Midbrain (tissue), 1 donor: ENCODE measurements at places on chromosomes 13 and 19.

GRCh38 chr19:3161453-3161852 lies 17.1 kb upstream of the S1PR4 start:
- no peak for DNase-seq

- DNase-seq, result no peak
These were observed 44.7 kb downstream of the DHRS12 start for GRCh38 chr13:51759240-51759639.

DNA sequence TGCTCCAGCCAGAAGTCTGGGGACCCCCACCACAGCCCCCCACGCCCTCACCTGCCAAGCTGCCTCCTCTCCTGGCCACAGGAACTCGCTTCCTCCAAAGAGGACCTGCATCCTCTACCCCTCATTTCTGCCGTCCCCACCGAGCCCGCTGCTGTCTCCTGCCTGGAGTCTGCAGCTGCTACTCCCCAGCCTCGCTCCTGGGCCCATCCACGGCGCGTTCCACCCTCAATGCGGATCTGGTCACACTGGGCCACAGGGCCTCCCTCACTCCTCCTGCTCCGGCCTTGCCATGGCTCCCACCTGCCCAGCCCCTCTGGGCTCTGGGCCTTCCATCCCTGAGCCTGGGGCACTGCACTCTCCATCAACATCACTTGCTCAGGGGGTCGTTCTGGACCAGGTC lies 4.3 kb downstream of the BTBD2 start:
- no peak for DNase-seq

DNA sequence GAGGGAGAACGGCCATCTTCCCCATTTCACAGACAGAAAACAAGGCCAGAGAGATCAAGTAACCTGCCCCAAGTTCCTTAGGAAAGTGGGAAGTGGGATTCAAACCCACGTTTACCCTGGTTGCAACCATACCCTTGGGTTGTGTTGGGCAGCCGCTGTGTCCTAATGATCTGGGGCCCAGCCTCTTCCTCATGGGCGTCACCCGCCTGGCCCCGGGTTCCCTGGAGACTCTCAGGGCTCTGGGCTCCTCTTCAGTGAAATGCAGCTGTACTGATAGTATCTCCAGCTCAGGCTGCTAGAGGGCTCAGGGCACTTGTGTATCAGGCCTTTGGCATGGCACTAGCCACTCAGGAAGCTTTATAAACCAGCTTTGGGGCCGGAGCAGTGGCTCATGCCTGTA lies 9.8 kb downstream of the TMED1 start:
- no peak for DNase-seq

DNA sequence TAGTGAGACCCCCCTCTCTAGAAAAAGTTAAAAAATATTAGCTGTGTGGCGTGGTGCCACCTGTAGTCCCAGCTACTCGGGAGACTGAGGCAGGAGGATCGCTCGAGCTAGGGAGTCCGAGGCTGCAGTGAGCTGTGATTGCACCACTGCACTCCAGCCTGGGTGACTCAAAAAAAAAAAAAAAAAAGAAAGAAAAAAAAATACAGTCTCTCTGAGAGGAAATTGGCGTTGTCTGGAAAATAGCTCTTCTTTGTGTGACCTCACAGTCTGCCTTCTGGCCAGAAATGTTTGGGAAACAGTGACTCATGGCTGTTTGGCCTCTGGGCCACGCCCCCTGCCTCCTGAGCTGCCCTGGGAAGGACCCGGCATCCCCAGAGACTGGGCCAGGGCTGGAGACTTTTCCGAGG lies 10.7 kb downstream of the MARCHF2 start:
- peak; percentile 18 for DNase-seq

GRCh38 chr19:14150041-14150769 lies 13.8 kb upstream of the ASF1B start:
- DNase-seq, result no peak

DNA sequence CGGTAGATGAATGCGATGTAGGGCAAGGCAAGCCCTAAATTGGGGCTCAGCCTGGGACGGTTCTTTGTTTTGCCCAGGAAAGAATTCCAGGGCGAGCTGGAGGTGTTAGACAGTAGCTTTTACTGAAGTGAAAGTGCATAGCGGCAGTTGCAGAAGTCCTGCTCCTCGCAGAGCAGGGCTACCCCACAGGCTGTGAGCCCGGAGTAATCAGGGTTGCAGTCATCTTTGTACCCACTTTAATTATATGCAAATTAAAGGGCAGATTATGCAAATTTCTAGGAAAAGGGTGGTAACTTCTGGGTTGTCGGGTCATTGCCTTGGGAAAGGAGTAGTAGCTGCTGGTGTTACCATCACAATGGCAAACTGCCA lies 30.5 kb downstream of the VAV1 start:
- DNase-seq, result no peak

- no peak for DNase-seq
These were observed 263.9 kb upstream of the NBEA start for GRCh38 chr13:34678154-34678553.

- DNase-seq, result no peak
These were observed 5.4 kb upstream of the PLAUR start for GRCh38 chr19:43675269-43675879.

- DNase-seq, result peak; percentile 30
These were observed 19.2 kb upstream of the UQCR11 start for GRCh38 chr19:1624458-1624857.

DNA sequence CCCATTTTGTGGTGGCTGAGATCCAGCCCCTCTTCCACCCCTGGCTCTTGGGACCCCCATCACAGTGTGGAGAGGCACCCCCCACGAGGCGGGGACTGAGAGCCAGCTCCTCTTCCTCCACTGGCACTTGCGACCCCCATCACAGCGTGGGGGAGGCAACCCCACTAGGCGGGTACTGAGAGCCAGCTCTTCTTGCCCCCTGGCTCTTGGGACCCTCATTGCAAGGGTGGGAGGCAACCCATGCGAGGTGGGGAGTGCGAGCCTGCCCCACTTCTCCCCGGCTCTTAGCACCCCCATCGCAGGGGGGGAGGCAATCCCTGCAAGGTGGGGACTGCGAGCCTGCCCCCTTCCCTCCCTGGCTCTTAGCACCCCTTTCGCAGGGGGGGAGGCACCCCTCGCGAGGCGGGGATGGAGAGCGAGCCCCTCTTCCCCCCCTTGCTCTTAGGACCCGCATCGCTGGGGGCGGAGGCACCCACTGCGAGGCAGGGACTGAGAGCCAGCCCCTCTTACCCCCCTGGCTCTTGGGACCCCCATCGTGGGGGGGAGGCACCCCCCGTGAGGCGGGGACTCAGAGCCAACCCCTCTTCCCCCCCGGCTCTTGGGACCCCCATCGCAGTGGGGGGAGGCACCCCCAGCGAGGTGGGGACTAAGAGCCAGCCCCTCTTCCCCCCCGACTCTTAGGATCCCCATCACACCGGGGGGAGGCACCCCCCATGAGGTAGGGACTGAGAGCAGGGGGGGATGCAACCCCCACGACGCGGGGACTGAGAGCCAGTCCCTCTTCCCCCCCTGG lies 364.6 kb upstream of the SPRY2 start:
- DNase-seq, result no peak

DNA sequence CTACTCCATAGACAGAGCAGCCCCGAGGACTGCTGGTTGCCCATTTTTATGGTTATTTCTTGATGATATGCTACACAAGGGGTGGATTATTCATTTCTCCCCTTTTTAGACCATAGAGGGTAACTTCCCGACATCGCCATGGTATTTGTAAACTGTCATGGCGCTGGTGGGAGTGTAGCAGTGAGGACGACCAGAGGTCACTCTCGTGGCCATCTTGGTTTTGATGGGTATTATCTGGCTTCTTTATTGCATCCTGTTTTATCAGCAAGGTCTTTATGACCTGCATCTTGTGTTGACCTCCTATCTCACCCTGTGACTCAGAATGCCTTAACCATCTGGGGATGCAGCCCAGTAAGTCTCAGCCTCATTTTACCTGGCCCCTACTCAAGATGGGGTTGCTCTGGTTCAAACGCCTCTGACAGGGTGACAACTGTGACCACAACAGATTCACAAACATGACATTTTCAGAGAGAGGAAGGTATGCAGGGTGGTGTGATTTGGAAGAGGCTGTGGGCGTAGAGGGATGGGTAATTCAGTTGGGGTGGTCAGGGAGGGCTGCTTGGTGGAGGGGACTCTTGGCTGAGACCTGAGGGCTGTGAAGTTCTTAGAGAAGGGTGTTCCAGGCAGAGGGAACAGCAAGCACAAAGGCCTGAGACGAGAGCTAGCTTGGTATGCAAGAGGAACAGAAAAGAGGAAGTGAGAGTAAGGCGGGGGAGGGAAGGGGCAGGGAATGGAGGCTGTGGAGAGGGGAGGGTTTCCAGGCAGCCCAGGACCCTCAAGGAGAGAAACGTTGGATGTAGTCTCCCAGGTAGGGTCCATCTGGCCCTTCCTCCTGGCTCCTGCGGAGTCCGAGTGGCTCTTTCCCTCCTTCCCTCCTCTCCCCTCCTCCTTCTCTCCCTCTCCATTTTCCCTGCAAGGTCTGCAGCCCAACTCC lies 23.5 kb downstream of the FAM187B start:
- DNase-seq, result no peak

DNA sequence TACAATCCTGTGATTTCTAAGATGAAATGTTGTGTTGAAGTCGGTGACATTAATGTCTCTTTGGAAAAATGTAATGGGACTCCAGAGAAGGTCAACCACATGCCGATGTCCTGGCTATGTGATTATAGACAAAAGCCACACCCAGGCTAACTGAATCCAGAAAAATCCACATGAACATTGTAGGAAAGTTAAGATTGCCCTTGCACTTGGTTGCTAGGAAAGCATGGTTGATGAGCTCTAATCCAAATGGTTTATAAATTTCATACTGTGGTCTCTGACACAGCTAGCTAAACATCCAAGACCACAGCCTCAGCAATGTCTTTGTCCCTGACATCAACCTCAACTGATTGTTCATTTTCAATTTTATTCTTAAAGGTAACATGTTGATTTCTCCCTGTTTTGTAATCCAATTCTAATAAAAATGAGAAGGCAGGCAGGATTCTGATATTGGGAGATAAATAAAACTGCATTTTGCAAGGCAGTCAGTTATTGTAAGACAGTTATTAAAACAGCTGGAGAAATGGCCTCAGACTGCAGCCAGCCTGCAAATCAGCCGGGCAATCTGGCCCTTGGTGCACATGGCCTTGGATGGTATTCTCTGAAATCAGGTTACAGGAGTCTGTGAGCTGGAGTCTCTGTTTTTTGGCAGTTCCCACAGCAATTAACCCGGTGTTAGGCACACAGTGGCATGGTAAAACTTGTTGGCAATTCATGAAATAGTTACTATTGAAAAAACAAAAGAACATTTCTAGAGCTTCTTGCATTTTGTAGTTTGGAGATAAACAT lies 93.9 kb downstream of the STARD13 start:
- DNase-seq, result no peak

DNA sequence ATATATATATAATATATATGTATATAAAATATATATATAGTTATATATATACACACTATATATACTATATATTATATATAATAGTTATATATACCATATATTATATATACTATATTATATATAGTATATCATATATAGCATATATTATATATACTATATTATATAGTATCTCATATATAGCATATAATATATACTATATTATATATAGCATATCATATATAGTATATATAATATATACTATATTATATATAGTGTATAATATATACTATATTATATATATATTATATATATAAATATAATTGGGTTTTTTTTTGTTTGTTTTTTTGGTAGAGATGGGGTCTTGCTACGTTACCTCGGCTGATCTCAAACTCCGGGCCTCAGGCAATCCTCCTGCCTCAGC lies 11.6 kb upstream of the HNRNPL start:
- DNase-seq, result no peak

DNA sequence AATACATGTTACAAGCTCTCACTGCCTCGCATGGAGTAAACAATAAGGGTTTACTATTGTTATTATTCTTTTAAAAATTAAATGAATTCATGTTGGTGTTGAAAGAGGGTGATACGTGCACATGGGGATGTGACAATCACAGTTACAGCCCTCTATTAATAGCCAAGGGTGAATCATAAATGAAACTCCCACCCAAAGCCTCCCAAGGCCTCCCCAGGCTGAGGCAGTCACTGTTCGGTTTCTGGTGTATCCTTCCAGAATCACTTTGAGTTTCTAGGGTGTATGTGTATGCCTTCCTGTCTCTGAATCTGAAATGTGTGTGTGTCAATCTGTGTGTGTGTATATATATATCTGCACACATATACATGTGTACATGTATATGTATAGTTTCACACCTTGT lies 73.4 kb downstream of the AKAP11 start:
- DNase-seq, result no peak

- no peak for DNase-seq
These were observed 291.8 kb downstream of the TSHZ3 start for GRCh38 chr19:31057476-31057875.

DNA sequence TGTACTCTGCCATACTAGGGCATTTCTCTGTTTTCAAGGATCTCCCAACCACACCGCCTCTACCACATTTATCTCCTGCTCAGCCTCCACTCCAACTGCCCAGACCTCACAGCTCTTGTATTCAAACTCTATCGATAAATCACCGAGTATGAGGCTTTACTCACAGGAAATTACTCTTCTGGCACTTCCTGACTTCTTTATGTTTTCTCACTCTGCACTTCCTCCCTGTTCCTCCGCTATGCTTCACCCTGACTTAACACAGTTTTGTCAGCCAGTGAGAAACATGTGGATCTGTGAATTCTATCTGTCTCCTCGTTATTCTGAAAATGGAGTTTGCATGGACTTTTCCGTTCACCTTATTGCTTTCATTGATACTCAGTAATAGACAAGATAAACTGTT lies 2.6 kb upstream of the CARD8 start:
- no peak for DNase-seq

- no peak for DNase-seq
These were observed 1.2 kb upstream of the NKPD1 start for GRCh38 chr19:45161738-45162607.

DNA sequence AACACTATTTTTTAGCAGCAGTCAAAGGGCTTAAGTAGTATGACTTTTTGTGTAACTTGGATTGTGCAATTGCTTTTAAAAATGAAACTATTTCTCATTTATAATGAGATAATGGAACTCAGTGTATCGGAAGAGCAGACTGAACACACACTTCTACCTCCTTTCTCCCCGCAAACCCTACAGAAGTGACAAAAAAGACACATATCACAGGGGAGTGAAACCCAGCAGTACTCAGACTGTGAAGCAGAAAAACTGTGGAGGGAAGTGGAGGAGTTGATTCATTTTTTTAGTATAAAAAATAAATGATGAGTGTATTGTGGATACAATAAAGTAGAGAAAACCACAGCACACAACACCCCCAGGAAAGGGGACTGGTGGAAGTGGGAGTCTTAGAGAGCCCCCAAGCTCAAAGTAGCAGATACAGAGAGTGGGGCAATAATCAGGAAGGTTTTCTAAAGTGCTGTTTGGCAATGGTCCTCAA lies 9.7 kb downstream of the LPAR6 start:
- no peak for DNase-seq
